Activated CD4-positive, alpha-beta T cell treated with anti-CD3 and anti-CD28 coated beads, Interleukin-2, amount 50 U/mL, for 24 hours (primary cell): ENCODE measurements at places on chromosomes 3 and 15.
A peak's percentile ranks its signal among the peaks of the same experiment; 100 is the strongest.

- DNase-seq, result no peak
These were observed 138.5 kb upstream of the CCDC54 start for GRCh38 chr3:107238787-107239186.

DNA sequence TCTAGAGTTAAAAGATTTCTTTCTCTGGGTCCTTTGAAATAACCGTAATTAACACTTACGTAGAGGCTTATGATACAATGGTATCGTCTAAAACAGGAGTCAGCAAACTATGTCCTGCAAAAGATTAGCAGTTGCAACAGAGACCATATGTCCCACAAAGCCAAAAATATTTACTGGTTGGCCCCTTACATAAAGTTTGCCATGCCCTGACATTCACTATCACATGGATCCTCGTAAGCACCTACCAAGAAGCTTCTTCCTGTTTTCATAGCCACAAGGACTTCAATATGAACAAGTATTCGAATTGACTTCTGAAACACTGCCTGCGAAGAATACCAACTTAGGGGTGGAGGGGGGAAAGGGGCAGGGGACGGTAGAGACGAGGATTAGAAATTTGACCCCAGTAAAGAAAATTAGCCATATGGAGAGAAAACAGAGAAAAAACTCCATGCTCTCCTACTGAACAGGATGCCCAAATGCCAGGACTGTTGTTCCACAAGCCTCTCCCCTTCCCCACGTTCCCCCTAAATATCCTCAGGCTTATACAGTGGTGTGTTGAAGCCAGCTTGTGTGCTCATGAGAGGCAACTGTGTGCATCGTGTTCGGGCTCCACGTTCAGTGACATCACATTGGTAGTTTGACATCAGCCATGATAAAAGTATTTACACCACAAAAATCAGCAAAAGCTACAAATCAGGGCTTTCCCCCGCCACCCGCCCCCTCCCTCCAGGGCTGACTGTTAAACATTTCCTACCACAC lies 144.1 kb upstream of the HES1 start:
- no peak for DNase-seq

GRCh38 chr15:53384417-53384816 lies 375.0 kb downstream of the WDR72 start:
- no peak for DNase-seq

DNA sequence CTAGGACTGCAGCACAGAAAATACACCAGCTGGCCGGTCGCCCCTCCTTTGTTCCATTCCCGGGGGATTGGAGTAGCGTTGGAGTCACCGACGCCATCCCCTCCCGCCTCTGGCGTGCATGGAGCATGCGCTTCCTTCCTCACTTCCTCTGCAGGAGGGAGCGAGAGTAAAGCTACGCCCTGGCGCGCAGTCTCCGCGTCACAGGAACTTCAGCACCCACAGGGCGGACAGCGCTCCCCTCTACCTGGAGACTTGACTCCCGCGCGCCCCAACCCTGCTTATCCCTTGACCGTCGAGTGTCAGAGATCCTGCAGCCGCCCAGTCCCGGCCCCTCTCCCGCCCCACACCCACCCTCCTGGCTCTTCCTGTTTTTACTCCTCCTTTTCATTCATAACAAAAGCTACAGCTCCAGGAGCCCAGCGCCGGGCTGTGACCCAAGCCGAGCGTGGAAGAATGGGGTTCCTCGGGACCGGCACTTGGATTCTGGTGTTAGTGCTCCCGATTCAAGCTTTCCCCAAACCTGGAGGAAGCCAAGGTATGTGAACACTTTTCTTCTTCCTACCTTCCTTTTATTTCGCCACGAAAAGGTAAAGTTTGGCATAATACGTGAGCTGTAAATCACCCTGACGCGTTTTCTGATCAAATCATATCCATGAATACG lies at the start of gene SCG3:
Gene SCG3 (plus strand): TSS at position 201 of the 661 bp plus-strand sequence. CDS start 253 bp downstream, at position 454.
- DNase-seq, result peak; percentile 23

DNA sequence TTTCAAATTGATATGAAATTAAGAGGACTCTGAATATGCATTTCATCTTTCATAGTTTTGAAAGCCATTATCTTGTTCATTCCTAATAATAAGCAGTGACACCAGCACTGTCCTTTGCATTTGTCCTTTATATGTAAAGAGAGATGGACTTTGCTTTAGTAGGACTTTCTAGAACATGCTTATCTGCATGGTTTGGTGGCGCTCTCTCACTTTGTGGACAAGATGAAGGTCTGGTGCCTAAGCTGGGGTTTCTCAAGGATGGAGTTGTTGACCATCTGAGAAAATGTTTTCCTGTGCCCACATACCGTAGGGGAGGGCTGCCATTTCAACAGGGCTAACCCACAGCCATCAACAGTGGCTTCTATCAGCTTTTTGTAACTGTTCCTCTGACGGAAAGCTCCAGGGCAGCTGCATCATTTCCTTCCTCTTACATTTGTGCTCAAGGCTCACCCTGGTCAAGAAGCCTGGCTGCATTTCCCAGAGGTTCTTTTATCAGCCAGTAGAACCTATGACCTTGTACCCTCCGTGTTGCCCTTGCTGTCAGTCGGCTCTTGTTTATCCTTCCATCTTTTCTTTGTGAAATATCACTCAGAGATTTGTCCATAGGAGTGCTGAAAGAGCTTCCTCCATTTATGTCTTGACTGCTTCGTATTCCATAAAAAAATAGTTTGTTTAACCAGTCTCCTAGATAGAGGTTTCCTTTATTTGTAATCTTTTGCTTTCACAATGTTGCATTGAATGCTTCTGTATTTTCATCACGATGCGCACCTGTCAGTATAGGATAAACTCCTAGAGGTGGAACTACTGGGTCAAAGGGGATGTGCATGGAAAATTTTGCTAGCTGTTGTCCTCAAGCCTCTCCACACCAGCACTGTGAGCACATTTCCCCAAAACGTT lies 44.6 kb downstream of the ABHD2 start:
- DNase-seq, result no peak

- no peak for DNase-seq
These were observed 11.5 kb downstream of the TCF12 start for GRCh38 chr15:56929933-56930332.

- DNase-seq, result no peak
These were observed 77.4 kb upstream of the ANKRD28 start for GRCh38 chr3:15875016-15875689.
